ENCODE measurements at places on chromosomes 6 and 20.

GRCh38 chr6:135640449-135641111, 143.0 kb upstream of the AHI1 start:
- DNase-seq, result no peak

DNA sequence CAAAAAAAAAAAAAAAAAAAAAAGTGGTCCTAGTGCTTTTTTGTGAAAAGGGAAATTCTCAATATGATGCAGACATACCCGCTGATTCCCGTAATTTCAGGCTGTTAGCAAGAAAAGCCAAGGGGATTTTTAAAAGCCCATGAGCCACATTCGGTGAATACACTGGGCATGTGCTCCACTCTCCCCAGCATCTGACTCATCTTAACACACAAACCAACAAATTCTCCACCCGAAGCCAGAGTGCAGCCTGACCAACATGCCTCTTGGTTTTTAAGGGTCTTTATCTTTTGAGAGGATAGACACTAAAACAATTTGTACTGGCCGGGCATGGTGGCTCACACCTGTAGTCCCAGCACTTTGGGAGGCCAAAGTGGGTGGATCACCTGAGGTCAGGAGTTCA, 45.5 kb upstream of the CD83 start:
- no peak for DNase-seq

DNA sequence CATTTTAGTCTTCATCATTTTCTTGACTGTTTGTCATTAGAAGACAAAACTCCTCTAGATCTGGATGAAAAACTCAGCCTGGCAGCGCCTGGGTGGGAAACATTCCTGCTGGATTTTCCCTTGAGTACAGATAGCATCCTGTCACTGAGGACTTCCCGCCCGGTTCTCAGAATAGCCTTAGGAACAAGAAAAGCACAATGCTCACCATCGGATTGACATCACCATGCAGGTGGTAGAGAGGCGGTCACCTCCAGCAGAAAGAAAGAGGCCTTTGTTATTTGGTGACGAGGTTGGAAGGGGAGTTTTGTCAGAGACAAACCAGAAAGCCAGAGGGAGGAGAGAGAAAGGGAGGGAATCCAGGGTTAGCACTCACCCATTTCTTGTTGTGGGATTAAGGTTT, 39.8 kb downstream of the KIF25 start:
- DNase-seq, result no peak

DNA sequence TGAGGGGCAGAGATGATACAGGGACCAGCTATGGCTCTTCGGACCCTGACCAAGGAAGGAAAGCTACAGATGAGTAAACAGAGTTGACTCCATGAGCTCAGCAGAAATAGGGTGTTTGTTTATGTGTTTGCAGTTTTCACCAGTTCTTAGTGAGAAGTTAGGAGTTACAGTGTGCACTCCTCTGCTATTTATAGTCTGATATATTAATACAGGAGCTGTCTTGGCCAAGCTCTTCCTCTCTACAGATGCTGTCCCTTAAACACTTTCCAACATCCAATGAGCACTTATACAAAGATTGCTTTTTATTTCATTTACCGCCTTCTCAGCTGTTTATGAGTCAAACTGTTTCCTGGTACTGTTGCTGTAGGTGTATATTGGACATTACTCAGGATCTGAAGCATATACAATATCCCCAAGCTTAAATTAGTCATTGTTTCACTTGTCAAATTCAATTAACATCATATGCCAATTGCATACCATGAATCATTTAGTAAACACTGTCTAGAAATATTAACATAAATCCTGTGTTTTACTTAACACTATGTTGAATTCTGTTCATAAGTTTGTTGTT, 618.0 kb downstream of the PRKN start:
- DNase-seq, result no peak

DNA sequence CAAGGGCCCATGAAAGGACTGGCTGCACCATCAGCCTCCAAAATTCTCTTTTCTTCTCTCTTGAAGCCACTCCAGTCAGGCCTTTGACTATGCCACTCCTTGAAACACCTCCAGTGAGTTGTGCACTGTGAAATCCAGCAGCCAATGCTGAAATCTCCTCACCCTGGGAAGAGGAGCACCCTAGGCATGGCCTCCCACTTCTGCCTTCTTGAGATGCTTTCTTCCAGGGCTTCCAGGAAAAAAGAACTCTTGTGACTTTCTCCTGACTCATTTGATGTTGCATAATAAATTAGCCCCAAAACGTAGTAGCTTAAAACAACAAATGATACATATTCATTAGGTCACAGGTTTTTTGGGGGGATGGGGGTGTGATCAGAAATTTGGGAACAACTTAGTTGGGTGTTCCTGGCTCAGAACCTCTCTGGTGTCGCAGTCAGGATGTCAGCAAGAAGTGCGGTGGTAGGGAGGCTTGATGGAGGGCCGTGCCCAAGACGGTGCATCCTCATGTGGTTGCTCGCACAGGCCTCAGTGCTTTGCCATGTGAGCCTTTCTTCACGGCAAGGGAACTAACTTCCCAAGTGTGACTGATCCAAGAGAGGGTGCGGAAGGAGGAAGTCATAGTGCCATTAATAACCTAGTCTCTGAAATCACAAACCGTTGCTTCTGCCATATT, 12.1 kb downstream of the NCR2 start:
- no peak for DNase-seq

- DNase-seq, result no peak
These were observed 280.4 kb downstream of the ALDH8A1 start for GRCh38 chr6:134669485-134669884.

DNA sequence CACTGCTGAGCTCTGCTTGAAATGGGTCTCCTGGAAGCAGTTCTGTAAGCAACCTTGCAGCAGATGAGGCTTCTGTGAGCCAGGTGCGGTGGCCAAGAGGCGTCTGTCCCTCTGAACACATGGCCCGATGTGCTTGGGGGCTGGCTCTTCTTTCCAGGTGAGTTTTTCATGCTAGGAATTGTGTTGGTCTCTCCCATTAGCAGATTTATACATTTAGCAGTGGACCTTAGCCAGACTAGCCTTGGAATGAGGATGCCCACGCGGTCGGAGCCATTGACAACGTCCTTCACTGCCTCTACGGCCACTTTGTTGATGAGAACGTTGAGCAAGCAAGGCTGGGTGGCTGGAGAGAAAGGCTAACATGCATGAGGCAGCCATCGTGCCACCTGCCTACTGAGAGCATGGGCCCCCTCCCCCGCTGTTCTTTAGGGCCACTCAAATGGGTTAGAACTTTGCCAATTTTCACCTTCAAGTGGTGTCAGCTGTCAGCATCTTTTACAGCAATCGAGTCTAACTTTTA, 33.5 kb downstream of the ERMARD start:
- DNase-seq, result no peak

All from HL-60 (cell line).